Astrocyte (in vitro differentiated cells and primary cell): ENCODE measurements at places on chromosomes 6 and 20. TPM values are rescaled to one million over a fixed set of nuclear protein-coding genes. Genes with fewer than 3 reads are reported as not detected.

The C20orf144 gene
- total RNA-seq, result 0.16 TPM in 1 of 2 replicates, not detected in the other

The RIMS1 gene
- 1.8 and 2.2 TPM in 2 replicates for total RNA-seq

The POU5F1 gene
- total RNA-seq, result 5.4 and 6.3 TPM in 2 replicates

DNA sequence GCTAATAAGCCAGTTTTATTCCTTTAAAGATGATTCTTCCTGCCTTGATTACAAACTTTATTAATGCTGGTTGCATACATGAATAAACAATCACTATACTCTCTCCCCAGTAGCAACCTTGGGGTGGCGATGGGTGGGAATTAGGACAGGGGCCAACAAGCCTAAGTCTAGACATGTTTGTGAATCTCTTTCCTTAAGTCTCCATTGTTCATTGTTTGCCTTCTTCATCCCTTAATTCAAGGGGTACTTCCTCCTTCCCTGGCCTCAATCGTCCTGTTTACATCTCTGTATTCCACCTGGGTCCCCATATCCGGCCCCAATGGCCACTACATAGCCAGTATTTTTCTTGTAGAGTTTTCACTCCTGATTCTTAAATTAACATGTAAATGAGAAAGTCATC lies 66.0 kb downstream of the ARHGAP18 start:
- H3K27me3 ChIP-seq, result no peaks in the 10 kb centered on the region
- H3K36me3 ChIP-seq, result no peaks in the 10 kb centered on the region
- peak overlapping the region; percentile 73 for H3K27ac ChIP-seq
- no peak for DNase-seq
- H3K4me3 ChIP-seq, result no peak overlapping the region

- no peak overlapping the region for H3K4me3 ChIP-seq
- H3K27me3 ChIP-seq, result no peaks in the 10 kb centered on the region
- no peak overlapping the region for H3K27ac ChIP-seq
- DNase-seq, result peak; percentile 39
- no peaks in the 10 kb centered on the region for H3K36me3 ChIP-seq
- H3K4me1 ChIP-seq, result peaks cover 26% of the 10 kb centered on the region
These were observed 1.9 kb downstream of the NCOA7 start for GRCh38 chr6:125792680-125793079.

- H3K36me3 ChIP-seq, result no peaks in the 10 kb centered on the region
- H3K27ac ChIP-seq, result peak overlapping the region; percentile 11
- no peak for DNase-seq
- H3K4me3 ChIP-seq, result no peak overlapping the region
- peaks cover 71% of the 10 kb centered on the region for H3K4me1 ChIP-seq
These were observed 6.2 kb downstream of the PTPN1 start for GRCh38 chr20:50516180-50516934.

The FAM162B gene
- total RNA-seq, result not detected in 2 replicates

GRCh38 chr20:21018576-21018975 lies 87.6 kb downstream of the LINC00237 start:
- H3K4me1 ChIP-seq, result no peaks in the 10 kb centered on the region
- H3K27me3 ChIP-seq, result no peaks in the 10 kb centered on the region
- H3K36me3 ChIP-seq, result no peaks in the 10 kb centered on the region
- DNase-seq, result no peak

The GFRAL gene
- not detected in 2 replicates for total RNA-seq

DNA sequence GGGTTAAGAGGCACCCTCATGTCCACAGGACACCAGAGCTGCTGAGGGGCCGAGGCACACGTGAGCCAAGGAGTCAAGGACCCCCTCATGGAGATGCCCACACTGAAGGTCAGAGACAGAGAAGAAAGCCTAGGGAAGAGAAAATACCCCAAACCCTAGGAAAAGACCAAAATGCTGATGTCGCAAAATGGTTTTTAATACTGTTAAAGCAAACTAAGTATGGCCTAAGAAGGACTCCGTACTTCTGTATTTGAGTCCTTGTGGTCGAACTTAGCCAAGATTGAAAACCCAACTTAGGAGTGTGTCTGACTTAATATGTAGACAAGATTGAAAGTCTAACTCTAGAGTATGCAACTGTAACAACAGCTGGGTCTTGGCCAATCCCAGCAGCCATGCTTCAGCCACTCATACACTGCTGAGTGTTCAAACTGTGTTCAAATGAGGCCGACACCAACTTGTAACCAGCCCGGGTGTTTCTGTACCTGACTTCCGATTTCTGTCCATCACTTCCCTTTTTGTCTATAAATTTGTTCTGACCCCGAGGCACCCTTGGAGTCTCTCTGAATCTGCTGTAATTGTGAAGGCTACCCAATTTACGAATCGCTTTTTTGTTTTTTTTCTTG lies 92.6 kb upstream of the AGPAT4 start:
- no peak overlapping the region for H3K4me3 ChIP-seq
- H3K27ac ChIP-seq, result no peak overlapping the region
- DNase-seq, result no peak
- no peaks in the 10 kb centered on the region for H3K4me1 ChIP-seq
- no peaks in the 10 kb centered on the region for H3K27me3 ChIP-seq
- no peaks in the 10 kb centered on the region for H3K36me3 ChIP-seq

DNA sequence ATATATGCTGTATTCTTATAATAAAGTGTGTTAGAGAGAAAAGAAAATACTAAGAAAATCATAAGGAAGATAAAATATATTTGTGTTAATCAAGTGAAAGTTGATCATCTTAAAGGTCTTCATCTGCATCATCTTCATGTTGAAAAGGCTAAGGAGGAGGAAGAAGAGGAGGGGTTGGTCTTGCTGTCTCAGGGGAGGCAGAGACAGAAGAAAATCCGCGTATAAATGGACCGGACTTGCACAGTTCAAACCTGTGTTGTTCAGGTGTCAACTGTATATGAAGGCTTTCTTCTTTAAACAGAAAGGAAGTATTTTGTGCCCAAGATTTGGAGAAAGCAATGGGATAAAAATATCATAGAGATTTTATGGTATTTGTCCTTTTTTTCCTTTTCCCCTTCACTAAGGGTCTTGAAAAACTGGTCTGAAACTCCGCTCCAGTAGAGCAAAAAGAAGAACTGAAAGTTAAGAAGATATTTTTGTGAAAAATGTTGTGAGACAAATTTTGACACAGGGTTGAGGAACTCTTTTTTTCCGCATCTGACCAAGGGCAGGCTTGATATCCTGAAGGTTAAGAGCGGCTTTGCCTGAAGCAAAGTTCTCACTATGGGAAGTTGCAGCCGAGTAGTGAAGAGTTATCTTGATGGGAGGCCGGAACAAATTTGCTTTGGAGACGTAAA lies 350.7 kb downstream of the LAMA2 start:
- no peaks in the 10 kb centered on the region for H3K36me3 ChIP-seq
- no peaks in the 10 kb centered on the region for H3K4me1 ChIP-seq
- DNase-seq, result no peak
- no peak overlapping the region for H3K27ac ChIP-seq
- no peak overlapping the region for H3K4me3 ChIP-seq

DNA sequence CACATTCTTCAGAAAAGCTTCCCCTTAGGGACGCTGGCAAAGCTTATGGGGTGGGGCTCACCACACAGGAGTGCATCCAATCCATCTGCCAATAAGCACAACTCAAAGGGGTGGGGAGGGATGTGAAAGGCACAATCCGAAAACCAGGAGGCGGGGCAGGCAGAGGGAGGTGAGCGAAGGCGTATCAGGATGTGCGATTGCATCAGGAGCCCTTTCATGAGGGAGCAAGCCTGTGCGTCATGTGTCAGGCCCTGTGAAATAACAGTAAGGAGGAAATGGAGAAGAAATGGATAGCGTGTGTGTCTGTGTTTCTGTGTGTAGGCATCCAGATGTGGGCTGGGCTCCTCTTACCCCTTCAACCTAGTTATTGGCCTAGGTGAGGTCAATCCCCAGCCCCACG lies 382.4 kb upstream of the CDH4 start:
- no peaks in the 10 kb centered on the region for H3K4me1 ChIP-seq
- H3K4me3 ChIP-seq, result no peak overlapping the region

GRCh38 chr20:50321797-50322480 lies 131.3 kb downstream of the CEBPB start:
- H3K27ac ChIP-seq, result peak overlapping the region; percentile 86
- no peaks in the 10 kb centered on the region for H3K36me3 ChIP-seq
- DNase-seq, result peak; percentile 72

- H3K4me1 ChIP-seq, result no peaks in the 10 kb centered on the region
- no peak overlapping the region for H3K4me3 ChIP-seq
- H3K36me3 ChIP-seq, result no peaks in the 10 kb centered on the region
- no peak for DNase-seq
These were observed 356.9 kb downstream of the ARHGAP18 start for GRCh38 chr6:129353067-129353466.

The MYBL2 gene
- 3.0 and 6.2 TPM in 2 replicates for total RNA-seq

The CTAGE9 gene
- not detected in 2 replicates for total RNA-seq

- H3K27me3 ChIP-seq, result no peaks in the 10 kb centered on the region
- peak; percentile 74 for DNase-seq
- H3K4me1 ChIP-seq, result peaks cover 16% of the 10 kb centered on the region
- peak overlapping the region; percentile 48 for H3K27ac ChIP-seq
- H3K36me3 ChIP-seq, result no peaks in the 10 kb centered on the region
These were observed 1.3 kb downstream of the CGA start for GRCh38 chr6:87093651-87094050.

DNA sequence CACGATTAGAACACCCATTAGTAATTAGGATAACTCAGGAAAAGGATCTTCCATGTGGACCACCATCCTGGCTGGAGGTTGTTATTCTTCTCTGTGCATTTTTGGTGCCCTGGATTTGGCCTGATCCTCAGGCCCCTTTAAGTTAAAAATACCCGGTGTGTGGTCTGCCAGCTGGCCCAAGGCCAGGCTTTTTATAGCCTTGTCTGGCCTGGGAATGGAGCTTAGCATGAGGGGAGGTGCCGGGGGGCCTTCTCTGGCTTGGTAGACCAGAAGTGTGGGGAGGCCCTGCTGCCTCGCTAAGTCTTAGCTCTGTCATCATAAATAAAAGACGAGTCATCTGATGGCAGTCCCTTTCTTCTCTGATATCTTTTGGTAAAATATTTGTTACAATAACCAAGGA lies 71.4 kb downstream of the ARID1B start:
- no peaks in the 10 kb centered on the region for H3K27me3 ChIP-seq
- H3K4me3 ChIP-seq, result no peak overlapping the region
- no peaks in the 10 kb centered on the region for H3K36me3 ChIP-seq
- no peak overlapping the region for H3K27ac ChIP-seq

- H3K4me1 ChIP-seq, result peaks cover 35% of the 10 kb centered on the region
- H3K4me3 ChIP-seq, result no peak overlapping the region
- H3K27me3 ChIP-seq, result no peaks in the 10 kb centered on the region
These were observed 89.3 kb downstream of the MRPL14 start for GRCh38 chr6:44037847-44038542.

The NOX3 gene
- total RNA-seq, result 0.30 TPM in 1 of 2 replicates, not detected in the other

The PNPLA1 gene
- total RNA-seq, result not detected in 2 replicates

GRCh38 chr6:140271759-140272377 lies 897.4 kb upstream of the CITED2 start:
- H3K27me3 ChIP-seq, result no peaks in the 10 kb centered on the region
- DNase-seq, result no peak
- H3K4me1 ChIP-seq, result no peaks in the 10 kb centered on the region
- H3K4me3 ChIP-seq, result no peak overlapping the region
- no peak overlapping the region for H3K27ac ChIP-seq
- H3K36me3 ChIP-seq, result no peaks in the 10 kb centered on the region

GRCh38 chr6:20402342-20403069 lies 827 bp downstream of the E2F3 start:
- no peak for DNase-seq
- peaks cover 6% of the 10 kb centered on the region for H3K4me1 ChIP-seq
- no peaks in the 10 kb centered on the region for H3K36me3 ChIP-seq
- H3K4me3 ChIP-seq, result peak overlapping the region; percentile 69
- H3K27ac ChIP-seq, result peak overlapping the region; percentile 75
- H3K27me3 ChIP-seq, result no peaks in the 10 kb centered on the region

DNA sequence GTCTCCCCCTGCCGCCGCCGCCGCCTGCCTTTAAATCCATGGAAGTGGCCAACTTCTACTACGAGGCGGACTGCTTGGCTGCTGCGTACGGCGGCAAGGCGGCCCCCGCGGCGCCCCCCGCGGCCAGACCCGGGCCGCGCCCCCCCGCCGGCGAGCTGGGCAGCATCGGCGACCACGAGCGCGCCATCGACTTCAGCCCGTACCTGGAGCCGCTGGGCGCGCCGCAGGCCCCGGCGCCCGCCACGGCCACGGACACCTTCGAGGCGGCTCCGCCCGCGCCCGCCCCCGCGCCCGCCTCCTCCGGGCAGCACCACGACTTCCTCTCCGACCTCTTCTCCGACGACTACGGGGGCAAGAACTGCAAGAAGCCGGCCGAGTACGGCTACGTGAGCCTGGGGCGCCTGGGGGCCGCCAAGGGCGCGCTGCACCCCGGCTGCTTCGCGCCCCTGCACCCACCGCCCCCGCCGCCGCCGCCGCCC lies 474 bp downstream of the CEBPB start:
- H3K4me1 ChIP-seq, result peaks cover 27% of the 10 kb centered on the region
- no peak for DNase-seq
- H3K27ac ChIP-seq, result peak overlapping the region; percentile 98
- peak overlapping the region; percentile 97 for H3K4me3 ChIP-seq
- no peaks in the 10 kb centered on the region for H3K27me3 ChIP-seq
- H3K36me3 ChIP-seq, result no peaks in the 10 kb centered on the region

GRCh38 chr6:93584300-93584699 lies 164.9 kb upstream of the EPHA7 start:
- H3K4me3 ChIP-seq, result no peak overlapping the region

The EBF4 gene
- 2.3 and 4.1 TPM in 2 replicates for total RNA-seq

The IMPG1 gene
- not detected in 2 replicates for total RNA-seq

DNA sequence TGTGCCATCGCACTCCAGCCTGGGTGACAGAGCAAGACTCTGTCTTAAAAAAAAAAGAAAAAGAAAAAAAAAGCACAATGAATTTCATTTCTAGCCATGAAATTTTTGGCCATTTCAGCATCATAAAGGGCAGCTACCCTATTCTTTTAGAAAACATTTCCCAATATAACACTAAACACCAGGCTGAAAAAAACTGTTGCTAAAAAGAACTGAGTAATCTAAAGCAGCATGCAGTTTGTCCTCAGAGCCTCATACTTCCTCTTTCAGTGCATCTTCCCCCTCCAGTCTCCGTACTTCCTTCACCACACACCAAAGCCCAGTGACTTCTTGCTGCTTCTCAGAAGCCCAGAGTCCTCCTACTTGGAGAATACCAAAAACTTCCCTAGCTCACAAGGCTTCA lies 5.6 kb upstream of the IFNGR1 start:
- peaks cover under 1% of the 10 kb centered on the region for H3K4me1 ChIP-seq
- H3K27ac ChIP-seq, result no peak overlapping the region

DNA sequence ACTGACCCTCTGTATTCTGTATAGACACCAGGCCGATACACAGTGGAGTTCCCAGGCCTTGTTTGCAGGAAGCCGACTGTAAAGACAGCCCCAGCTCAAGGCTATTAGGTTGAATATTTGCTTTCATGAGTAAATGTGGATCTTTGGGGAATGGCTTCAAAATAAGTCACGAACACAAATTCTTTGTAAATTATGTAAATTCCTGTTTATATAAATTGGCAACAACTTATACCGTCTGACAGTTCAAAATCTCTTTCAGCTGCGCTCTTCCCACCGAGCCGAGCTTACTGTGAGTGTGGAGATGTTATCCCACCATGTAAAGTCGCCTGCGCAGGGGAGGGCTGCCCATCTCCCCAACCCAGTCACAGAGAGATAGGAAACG lies 24.7 kb downstream of the EDN3 start:
- no peak overlapping the region for H3K4me3 ChIP-seq
- H3K27ac ChIP-seq, result no peak overlapping the region
- H3K4me1 ChIP-seq, result no peaks in the 10 kb centered on the region
- no peaks in the 10 kb centered on the region for H3K27me3 ChIP-seq
- DNase-seq, result no peak
